ENCODE measurements at places on chromosomes 1 and 21. TPM values are rescaled to one million over a fixed set of nuclear protein-coding genes. Genes with fewer than 3 reads are reported as not detected.

Gene TSPAN1
- total RNA-seq, result 31.9 TPM

Gene POGK
- total RNA-seq, result 23.7 TPM

Gene PPIAL4G
- total RNA-seq, result not detected

Gene MATN1
- not detected for total RNA-seq

Gene SH2D1B
- total RNA-seq, result not detected

Gene FAM177B
- total RNA-seq, result not detected

Gene CDC20
- 277 TPM for total RNA-seq

Gene TMEM167B
- 10.5 TPM for total RNA-seq

Gene TMEM52
- 0.70 TPM for total RNA-seq

Gene ZMYND12
- total RNA-seq, result 0.70 TPM

Gene RIPPLY3
- 0.47 TPM for total RNA-seq

Gene ACTL8
- not detected for total RNA-seq

Gene MPZ
- 0.86 TPM for total RNA-seq

Gene ASPM
- total RNA-seq, result 27.5 TPM

Gene CHIA
- total RNA-seq, result not detected

Gene CLDN8
- not detected for total RNA-seq

Gene TFAP2E
- 0.57 TPM for total RNA-seq

Gene NFIA
- 6.9 TPM for total RNA-seq

Gene SAMD13
- 0.87 TPM for total RNA-seq

Gene TRIM67
- total RNA-seq, result not detected

Gene IRF6
- total RNA-seq, result 91.2 TPM

Gene MAGOH
- total RNA-seq, result 33.0 TPM

Gene SOAT1
- 12.5 TPM for total RNA-seq

Gene ATP6V1G3
- not detected for total RNA-seq

Gene PCP4
- not detected for total RNA-seq

Gene NFASC
- 1.4 TPM for total RNA-seq

Gene LRRC71
- not detected for total RNA-seq

Gene INKA2
- 2.0 TPM for total RNA-seq

Measured in hair follicular keratinocyte (primary cell).